ENCODE measurements at places on chromosomes 5 and 9.

DNA sequence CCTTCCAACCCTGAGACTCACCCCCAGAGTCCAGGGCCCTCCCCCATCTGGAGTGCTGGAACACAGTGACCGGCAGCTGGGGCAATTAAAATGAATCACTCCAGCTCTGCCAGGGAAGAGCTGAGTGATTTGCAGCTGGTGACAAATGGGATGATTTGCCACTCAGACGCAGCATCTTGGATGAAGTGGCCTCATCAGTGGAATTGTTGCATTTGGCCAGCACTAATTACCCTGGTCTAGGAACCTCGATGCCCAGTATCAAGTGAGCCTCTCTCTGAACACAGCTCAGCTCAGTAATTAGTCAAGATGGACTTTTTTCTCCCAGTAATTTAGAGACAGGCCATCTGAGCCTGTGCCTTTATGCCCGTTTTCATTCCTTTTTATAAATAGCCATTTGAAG, 259.5 kb downstream of the GRIA1 start:
- no peak for DNase-seq

- DNase-seq, result no peak
These were observed 4.6 kb downstream of the NMRK1 start for GRCh38 chr9:75083188-75083970.

- DNase-seq, result no peak
These were observed 201.1 kb downstream of the ARHGEF28 start for GRCh38 chr5:73827106-73827450.

- no peak for DNase-seq
These were observed 65.9 kb downstream of the DEPDC1B start for GRCh38 chr5:60634051-60634450.

DNA sequence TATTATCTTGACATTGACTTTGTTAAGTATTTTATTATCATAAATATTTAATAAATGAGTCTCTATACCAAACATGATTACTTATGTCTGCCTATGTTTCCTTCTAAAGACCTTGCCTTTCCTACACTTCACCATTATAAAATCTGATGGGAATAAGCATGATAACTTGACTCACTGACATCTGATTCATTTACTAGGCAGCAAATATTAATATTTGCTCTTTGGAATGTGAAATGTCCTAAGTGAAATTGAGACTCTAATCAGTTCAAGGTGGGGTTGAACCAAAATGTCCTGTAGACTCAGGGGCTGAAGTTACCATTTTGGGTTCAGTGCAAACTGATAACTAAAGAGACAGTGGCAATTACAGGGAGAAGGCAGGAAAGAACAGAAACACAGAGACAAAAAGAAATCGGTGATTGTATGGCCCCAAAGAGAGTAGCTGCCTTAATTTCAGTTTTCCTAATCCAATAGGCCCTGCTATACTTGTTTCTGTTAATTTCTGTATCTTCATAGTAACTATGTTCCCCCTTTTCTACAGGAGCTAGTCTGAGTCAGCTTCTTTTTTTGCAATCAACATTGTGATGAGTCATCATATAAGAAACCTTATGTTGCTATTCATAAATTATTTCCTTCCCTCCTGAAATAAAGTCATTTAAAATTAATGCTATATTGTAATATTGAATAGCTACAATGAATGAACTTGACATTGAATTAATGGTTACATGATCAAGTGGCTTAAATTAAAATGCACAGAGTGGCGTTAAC, 296.8 kb downstream of the PDE4D start:
- no peak for DNase-seq

DNA sequence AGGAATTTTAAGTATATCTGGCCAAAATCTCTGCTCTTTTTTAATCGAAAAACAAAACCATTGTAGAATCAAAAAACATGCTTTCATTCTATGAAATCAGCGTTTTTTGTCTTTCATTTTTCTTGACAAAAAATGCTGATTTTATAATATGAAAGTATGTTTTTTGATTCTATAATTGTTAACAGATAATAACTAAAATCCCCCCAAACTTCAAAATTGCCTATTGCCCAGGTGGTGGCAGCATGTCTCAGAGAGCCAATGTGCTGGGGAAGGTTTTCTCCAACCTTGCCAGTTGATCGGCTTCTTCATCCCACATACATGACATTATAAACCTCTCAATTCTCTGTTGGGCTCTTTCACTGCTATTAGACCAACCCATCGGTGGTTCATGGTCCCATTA, 5.1 kb upstream of the SMIM15 start:
- no peak for DNase-seq

- no peak for DNase-seq
These were observed 8.4 kb upstream of the GOLPH3 start for GRCh38 chr5:32182463-32183063.

- no peak for DNase-seq
These were observed 7.6 kb downstream of the LHX3 start for GRCh38 chr9:136197084-136197875.

DNA sequence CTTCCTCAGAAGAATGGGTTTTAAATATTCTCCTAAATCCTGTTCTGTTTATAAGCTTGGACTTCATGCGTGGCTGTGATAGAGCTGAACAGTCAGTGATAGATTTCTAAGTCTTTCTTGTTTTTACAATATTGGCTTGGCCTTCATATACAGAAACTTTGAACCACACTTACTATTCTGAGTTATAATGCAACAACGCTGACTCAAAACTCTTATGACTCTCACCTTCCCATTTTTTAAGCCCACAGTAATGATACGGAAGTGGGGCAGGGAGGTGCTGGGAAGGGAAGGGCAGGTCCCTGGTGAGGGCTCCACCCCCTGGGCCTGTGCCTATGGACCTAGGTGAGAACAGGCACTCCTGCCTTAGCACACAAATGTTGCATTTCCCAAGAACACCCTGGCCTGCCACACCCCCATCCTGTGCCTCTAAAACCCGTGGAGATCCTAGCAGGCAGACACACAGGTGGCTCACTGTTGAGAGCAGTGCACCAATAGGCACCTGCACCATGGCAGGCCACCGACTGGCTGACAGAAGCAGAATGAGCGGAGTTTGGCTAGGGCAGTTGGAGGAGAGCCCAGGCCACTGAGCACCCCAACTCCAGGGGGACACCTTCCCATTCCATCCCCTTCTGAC, 376.7 kb downstream of the GABRG2 start:
- DNase-seq, result no peak

GRCh38 chr5:96026406-96027041, 64.9 kb upstream of the ELL2 start:
- DNase-seq, result no peak

DNA sequence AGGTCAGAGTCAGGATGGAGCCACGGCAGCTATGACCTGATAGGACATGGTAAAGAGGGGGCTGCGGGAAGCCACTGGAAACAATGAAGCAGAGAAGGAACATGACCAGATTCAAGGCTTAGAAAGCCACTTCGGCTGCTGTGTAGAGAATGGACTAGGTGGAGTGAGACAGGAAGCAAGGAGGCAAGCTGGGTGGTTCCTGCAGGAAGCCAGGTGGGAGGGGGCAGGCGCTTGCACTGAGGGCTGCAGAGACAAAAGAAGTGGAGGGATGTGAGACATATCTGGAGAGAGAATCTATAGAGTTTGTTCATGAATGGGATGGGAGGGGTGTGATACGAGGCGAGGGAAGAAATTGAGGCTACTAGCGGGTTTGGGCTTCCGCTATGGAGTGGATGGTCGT, 19.0 kb upstream of the N4BP3 start:
- DNase-seq, result no peak

- DNase-seq, result no peak
These were observed 24.1 kb downstream of the AQP7 start for GRCh38 chr9:33378121-33378795.

All from stimulated activated CD8-positive, alpha-beta memory T cell treated with anti-CD3 and anti-CD28 coated beads, Interleukin-4, amount 100 ng/mL, for 24 hours (primary cell).